MV-4-11 (cell line): ENCODE measurements at places on chromosomes 7 and 10.

- DNase-seq = peak; percentile 81
These were observed 209.2 kb downstream of the SNX10 start for GRCh38 chr7:26500749-26501352.

DNA sequence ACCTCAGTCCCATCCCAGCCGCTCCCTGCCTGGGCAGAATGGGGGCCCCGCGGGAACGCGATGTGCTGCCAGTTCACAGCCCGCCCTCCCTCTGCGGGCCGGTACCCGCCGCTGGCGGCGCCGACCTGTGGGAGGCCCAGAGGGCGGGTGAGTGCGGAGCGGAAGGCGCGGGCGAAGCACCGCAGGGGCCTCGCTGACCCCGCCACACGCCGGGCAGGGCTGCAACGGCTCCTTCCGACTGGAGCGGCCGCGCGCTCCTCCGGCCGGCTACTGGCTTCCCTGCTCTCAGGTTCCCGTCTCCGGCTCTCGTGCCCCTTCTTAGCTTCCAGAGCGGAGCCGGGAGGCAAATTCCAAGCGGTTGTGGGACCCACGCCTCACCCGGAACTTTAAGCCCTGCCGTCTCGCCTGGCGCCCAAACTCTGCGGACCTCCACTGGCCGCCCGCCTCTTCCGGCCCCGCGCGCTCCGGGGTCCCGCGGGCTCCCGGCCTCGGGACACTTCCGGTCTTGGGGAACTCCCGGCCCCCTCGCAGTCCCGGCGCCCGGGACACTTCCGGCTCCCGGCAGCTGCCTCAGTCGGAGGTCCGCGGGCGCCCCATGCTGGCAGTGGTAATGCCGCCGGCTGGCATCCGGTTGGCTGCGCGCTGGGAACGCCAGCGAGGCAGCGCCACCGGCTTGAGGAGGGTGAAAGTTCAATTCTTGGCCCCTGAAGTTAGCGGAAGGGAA, at the start of gene CYREN:
CYREN (minus strand) TSS at position 434 of the 724 bp plus-strand sequence. CDS start 1,785 bp downstream, outside the sequence.
- DNase-seq = peak; percentile 93

DNA sequence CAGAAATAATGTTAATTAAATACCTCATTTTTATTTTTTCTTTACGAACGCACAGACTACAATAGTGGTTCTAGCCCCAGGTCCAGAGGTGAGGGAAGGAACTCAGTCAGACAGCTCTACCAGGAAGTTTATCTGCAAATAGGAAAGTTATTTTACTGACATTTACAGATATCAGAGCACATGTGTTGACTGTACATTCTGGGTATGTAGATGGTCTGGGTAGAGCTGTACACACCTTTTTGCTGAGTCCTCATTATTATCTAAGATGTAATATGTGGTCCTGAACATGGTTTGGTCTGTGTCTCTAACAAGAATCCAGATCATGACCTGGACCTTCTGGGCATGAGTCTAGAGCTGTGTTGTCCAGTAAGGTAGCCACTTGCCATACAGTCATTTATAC, 74.6 kb upstream of the KIF5B start:
- DNase-seq = no peak

DNA sequence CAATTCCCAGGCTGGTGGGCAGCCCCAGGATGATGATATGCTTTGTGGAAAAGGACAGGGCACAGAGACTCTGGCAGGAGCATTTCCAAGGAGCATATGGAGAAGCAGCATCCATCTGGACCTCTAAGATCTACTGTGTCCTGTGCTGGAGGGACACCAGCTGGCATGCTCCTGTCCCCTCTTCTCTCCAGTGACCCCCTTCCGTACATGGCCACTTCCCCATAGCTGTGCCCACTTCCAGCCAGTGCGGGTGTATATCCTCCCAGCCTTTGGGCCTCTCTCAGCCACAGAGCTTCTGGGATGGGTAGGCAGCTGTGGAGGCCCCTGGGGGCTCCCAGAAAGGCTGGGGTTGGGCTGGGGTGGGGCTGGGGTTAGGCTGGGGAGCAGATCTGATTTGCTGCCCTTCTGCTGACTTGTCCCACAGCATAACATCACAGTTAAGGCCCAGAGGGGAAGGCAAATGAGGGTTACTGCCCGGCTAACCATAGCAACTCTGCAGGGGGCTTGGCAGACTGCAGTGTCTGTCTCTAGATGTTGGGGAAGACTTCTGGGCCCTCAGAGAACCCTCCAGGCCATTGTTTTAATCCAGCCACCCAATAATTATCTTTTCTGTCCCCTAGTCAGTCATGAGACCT, 6.3 kb downstream of the NPFFR1 start:
- peak; percentile 15 for DNase-seq

DNA sequence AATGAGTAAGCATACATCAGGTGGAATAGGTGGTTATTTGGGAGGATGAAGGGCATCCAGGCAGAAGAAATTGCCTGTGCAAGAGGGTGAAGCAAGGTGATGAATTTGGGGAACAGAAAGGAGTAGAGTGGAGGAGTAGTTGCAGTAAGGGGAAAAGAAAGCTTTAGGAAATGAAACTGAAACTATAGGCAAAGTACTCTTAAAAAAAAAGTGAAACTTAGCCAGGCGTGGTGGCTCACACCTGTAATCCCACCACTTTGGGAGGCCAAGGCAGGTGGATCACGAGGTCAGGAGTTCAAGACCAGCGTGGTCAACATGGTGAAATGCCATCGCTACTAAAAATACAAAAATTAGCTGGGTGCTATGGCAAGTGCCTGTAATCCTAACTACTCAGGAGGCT, 17.6 kb downstream of the NUP205 start:
- peak; percentile 58 for DNase-seq
